ENCODE measurements at places on chromosomes 5 and 9.

DNA sequence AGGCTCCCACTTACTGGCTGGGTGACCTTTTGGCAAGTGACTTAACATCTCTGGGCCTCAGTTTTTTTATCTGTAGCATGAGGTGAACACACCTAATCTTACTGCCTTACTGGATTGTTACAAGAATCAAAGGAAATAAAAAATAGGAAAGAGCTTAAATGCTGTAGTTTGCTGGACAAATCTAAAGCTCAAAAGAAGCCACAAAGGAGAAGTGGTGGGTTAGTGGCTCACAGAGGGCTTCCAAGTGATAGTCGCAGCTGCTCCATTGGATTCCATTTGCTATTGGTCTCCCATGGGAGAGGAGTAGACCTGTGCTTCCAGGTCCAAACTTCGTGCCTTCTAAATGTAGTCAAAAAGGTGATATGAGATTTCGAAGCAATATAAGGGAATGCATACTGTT lies 123.6 kb downstream of the SEMA6A start:
- DNase-seq, result no peak

GRCh38 chr9:117411547-117411946 lies 3.3 kb downstream of the ASTN2 start:
- peak; percentile 25 for DNase-seq

- no peak for DNase-seq
Observed at GRCh38 chr9:97484134-97484533, 17.3 kb upstream of the TMOD1 start.

DNA sequence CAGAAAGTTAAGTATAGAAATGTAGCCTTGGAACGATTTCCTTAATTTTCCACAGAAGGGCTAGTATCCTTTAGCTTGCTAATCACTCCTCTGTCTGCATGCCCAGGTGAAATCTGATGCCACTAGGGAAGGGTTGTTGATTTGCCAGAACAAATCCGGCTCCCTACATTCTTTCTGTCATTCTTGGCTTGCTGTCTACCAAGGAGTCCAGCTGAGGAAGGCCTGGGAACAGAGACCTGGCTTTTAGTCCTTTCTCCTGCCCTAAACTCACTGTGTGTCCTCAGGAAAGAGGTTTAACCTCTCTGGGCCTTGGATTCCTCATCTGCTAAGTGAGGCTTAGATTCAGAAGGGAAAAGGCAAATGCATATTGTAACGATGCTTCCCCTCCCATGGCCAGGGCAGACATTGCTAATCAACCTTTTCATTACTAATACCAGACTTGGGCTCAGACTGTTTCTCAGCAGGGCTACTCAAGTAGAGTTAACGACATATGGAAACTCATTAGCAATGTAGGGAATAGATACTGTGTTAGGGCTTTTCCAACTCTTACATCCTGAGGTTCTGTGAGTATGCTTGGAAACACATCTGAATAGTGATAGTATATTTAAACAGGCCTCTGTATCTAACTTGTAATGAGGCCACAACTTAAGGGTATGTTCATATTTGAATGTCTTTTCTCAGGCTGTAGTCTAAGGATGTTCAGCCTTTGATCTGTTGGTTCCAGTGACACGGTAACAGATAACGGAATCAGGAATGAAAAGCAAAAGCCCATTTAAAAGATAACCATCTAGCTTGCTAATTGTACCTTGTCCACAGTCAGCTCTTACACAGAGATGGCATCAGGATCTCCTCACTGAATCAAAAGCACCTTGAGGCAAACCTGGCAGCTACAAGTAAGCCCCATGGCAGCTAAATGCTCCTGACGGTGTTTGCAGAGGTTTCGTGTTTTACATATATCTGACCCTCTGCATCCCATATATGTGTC lies 4.1 kb downstream of the GALNT10 start:
- peak; percentile 85 for DNase-seq

Measured in EH (cell line).